ENCODE measurements at places on chromosomes 7 and 10.
A peak's percentile ranks its signal among the peaks of the same experiment; 100 is the strongest.

DNA sequence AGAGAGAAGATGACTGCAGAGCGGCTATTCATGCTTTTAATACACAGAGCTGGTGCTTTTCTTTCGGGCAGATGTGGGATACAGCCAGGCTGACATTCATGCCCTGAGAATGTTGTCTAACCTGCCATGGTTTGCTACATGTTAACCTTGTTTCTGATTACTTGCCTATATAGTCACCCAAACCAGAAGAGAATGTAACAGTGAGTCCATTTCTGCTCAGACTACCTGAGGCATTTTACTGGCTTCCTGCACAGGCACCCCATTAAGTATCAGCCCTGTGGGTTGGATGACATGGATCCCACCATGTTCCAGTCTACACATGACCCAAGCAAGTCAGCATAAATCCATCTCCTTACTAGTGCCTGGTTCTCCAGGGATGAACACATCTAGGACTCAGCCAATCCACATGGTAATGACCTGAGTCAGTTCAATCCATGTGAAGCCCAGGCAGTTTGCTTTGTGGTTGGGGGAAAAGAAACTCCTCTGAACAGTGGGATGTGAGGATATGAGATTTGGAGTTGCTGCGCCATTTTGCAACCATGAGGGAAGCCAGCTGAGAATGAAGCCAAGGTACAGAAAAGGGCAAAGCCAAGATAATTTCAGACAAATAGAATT lies 55.7 kb upstream of the MKX start:
- no peak for DNase-seq

DNA sequence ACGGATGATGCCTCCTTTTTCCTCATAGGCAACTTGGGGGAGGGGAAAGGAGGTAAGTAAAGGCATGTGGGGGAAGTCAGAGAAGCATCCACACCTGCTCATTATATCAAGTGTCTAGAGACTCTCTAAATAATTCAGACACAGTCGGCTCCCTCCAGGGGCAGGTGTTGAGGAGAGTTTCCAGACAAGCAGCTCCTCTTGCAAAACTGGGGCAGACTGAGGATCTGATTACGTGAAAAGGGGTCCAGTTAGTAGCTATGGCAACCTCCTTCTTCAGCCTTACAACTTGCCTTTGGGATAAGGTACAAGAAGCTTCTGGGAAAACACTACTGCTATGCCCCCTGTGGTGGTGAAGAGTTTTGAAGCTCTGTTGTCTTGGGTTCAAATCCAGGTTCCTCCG lies 39.0 kb upstream of the SORBS1 start:
- no peak for DNase-seq

DNA sequence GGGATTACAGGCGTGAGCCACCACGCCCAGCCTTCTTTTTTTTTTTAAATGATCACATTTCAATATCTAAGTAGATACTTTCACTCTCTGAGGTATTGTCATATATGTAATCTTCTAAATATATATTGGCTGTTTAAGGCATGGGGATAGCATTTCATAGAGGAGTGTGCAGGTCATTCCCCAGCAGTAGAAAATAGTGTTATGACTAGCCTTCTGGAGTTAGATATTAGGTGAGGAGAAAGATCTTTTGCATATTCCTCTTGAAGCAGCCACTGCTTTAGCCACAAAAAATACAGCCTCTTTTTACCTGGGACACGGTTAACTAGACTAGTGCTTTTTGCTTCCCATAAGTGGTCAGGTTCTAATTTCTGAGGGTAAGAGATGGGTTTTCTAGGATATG lies 28.9 kb downstream of the ADD3 start:
- DNase-seq: no peak

DNA sequence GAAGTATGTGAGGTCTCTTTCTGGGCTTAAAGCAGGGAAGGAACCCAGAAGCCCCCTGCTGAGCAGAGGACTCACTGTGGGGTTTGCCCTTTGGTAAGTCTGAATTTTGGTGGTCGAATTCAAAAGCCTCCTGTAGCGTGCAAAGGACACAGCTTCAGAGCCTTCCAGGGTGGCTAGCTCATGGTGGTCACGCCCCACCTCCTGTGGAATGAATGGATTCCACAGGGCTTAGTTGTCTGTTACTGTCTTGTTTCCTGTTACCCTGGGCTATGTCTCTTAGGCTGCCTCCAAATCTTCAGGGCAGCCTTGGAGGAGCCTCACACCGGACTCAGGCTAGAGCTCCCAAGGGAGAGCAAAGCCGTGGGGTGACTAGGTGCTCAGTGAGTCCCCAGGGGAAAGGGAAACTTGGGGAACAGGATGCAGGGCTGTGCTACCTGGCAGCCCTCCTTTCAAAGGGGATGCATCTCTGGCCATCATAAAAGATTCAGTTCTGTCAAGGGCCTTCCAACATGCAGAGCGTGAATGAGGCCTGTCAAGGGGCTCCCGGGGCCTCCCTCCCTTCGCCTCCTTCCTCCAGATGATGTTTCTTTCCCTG lies 211.7 kb downstream of the CCSER2 start:
- peak; percentile 70 for DNase-seq

GRCh38 chr7:28165261-28165660 lies 15.3 kb downstream of the JAZF1 start:
- no peak for DNase-seq

DNA sequence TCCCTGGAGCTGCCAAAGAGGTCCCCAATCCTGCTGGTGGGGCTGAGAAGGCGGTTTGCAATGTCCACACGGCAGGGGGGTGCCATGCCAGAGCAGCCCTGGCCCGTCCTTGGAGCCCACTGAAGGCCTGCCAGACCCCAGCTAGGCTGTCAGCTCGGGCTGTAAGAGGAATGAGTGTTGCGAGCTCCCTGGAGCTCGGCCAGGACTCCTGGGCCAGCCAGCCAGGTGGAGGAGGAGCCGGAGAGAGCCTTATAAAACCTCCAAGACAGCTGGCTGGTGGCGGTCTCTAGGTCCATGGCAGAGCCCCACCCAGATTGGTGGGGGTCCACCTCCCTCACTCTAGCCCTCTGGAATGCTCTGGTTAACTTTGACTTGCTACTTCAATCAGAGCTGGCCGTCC lies 55.1 kb upstream of the CALN1 start:
- DNase-seq: no peak

DNA sequence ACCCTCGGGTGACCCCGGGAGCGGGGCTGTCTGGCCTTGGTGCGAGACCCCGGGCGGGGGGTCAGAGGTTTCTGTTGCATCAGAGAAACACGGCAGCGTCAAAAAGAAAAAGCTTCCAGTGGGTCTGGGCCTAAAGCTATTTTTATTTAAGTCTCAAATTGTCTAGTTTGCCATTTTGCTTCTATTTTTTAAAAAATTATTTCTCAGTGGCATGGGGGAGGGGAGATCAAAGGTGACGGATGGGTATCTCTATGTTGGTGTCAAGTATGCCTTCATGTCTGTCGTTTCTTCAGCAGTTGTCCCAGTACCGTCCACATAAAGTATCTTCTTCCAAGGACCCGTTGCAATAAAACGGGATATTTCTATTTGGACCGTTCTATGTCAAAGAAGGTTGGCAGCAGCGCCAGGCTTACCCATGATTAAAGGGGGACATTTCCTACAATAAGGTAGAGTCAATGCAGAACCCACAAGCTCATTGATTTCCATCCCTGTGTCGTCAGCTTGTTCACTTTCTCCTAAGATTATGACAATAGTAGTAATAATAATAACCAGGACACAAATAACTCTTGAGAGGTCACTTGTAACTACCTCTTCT lies 26.0 kb upstream of the VAX1 start:
- no peak for DNase-seq

DNA sequence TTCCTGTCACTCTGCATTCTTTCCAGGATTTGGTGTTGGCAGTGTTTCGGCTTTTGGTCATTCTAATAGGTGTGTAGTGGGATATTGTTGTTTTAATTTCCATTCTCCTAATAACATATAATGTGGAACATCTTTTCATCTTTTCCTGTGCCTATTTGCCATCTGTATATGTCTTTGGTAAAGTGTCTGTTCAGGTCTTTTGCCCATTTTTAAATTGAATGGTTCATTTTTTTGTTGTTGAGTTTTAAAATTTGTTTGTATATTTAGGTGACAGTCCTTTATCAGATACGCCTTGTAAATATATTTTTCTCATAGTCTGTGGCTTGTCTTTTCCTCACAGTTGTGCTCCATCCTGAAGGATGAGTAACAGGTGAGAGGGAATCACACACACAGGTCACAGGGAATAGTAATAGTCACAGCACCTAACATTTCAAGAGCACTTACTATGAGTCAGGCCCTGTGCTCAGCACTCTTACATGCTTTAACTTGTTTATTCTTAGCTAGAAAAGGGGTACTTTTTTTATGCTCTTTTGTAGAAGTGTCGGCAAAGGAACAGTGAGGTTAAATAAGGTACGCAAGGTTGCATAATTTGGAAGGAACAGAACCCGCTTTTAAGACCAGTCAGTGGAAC lies 117.1 kb upstream of the GATA3 start:
- DNase-seq: no peak

GRCh38 chr10:46001187-46001756 lies 29.0 kb downstream of the TIMM23 start:
- no peak for DNase-seq

DNA sequence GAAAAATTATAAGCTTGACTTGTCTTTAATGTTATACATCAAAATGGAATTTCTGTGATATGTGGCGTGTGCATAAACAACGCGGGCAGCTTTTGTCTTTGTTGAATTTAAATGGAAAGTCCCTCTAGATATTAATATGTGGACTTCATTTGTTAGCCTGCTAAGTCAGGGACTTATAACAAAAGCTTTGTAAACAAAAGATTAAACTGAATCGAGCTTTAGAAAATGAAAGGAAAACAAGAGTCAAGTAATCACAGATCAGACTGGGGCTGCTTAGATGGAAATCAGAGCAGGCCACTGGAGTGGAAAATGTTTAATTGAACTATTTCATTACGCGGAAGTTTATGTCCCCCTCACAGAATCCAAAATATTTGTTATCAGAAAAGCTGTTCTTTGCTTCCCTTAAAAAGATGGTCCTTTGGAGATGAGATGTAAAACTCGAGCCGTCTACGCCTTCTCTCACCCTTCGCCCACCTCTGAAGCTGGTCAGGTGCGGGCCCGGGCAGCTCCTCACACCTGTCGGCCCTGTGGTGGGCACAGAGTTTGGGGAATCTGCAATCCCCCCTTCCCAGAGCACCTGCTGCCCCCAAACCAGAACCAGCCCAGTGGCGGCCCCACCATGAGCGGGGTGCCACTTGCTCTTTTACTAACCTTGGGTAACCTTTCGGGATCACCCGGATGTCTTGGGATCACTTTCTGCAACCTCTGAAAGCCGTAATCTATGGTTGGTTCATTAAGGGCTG lies 116.2 kb downstream of the EBF3 start:
- DNase-seq: no peak

GRCh38 chr10:92689663-92690210 lies at the start of gene HHEX:
Gene HHEX (plus strand): TSS chr10:92689955. CDS start chr10:92689987, 32 bp downstream.
- no peak for DNase-seq

DNA sequence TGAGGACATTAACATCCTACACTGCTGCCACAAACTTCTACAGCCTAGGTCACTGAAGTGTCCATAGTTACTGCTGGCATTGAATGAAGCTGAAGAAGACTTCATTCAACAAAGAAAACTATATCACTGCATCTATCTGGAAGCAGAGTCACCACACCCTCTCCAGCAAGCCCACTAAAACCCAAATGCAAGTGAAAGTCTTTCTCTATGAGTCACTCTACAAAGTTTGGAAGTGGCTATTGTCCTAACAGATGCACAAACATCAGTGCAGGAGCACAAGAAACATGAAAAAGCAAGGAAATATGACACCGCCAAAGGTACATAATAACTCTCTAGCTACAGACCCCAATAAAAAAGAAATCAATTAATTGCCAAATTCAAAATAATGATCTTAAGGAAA lies 43.5 kb upstream of the CAMK2B start:
- DNase-seq: no peak

DNA sequence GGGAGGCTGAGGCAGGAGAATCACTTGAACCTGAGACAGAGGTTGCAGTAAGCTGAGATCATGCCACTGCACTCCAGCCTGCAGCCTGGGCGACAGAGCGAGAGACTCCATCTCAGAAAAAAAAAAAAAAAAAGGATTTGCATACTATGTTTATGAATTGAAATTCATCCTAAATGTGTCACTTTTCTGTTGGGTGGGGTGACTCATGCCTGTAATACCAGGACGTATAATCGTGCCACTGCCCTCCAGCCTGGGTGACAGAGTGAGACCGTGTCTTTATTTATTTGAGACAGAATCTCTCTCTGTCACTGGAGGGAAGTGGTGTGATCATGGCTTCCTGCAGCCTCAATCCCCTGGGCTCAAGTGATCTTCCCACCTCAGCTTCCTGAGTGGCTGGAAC lies 5.8 kb downstream of the ZNF212 start:
- no peak for DNase-seq

GRCh38 chr10:117590101-117590875 lies 47.7 kb downstream of the EMX2 start:
- DNase-seq: no peak

- DNase-seq: no peak
These were observed 33.2 kb upstream of the ZNF716 start for GRCh38 chr7:57416601-57417358.

DNA sequence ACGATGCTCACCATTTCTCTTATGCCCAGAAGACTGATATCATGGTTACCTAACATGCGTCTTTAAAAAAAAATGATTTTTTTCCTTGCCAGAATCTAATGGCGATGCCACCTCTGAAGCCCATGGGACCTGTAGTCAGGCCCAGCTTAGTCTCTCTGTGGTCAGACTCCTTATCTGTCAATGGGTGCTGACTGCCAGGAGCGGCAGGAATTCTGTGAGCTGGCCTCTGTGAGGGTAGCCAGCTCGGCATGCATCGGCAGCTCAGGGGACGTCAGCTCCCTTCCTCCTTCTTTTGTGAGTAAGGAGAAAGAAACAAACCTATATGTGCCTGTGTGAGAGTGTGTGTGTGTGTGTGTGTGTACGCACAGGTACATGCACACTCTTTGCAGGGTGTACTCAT lies 49.9 kb upstream of the ZRANB1 start:
- DNase-seq: no peak

DNA sequence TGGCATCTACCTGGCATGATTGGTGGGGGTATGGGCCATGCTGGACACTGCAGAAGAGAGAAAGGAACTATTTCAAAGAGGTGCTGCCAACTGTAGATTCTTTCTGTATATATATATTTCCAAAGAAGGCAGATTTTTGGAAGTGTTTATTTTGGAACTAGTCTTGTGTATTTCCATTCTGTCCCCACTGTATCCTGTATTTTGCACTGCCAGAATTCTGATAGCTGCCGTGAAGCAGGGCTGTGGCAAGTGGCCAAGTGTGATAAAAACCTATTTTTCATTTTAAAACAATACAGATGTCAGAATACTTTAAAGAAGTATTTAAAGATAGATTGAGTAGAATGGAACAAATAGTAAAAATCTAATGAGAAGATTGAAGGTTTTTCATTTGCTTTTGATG lies 17.1 kb downstream of the MCU start:
- no peak for DNase-seq

DNA sequence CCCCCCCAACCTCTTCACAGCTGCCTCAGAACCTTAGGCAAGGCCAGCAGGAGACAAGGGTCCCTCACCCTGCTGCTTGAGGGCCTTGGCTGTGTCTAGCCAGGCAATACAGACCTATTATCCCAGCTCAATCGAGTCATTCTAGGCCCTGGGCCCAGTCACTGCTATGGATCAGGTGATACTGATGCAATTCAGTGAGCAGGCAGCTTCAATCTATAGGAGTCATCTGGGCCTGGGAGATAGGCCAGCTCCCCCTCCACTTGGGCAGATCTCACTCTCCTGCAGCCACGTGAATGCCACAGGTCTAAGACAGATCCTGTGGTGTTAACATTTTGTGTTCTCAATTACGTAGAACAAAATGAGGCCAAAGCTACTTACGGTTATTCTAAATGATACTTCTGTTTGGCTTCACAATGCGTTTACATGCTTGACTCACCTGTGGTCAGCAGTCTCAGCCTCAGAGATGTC lies 68.0 kb upstream of the LRRC4 start:
- DNase-seq: no peak

Data from kidney glomerular epithelial cell (primary cell).